Posterior vena cava (tissue), 2 donors: ENCODE measurements at places on chromosomes 1 and 21. TPM values are rescaled to one million over a fixed set of nuclear protein-coding genes. Genes with fewer than 3 reads are reported as not detected.

Gene CCDC27
- total RNA-seq, result not detected

Gene ITLN2
- not detected for total RNA-seq

Gene SELE
- total RNA-seq, result 1.1 TPM

Gene UBE2U
- not detected for total RNA-seq

Gene RXRG
- total RNA-seq, result 0.52 TPM

Gene NBPF4
- total RNA-seq, result not detected

Gene MCOLN2
- 0.32 TPM for total RNA-seq

Gene LEPR
- total RNA-seq, result 27.7 TPM

Gene SLFNL1
- total RNA-seq, result 0.14 TPM

Gene CAPN8
- total RNA-seq, result not detected

Gene DTL
- total RNA-seq, result 1.2 TPM

Gene NAV1
- total RNA-seq, result 96.0 TPM

Gene TNFRSF1B
- 38.1 TPM for total RNA-seq

Gene PDZK1IP1
- 0.76 TPM for total RNA-seq

Gene ESRRG
- total RNA-seq, result 0.09 TPM

Gene GBP7
- not detected for total RNA-seq

Gene PPP1R15B
- 45.7 TPM for total RNA-seq

Gene FCAMR
- not detected for total RNA-seq

Gene UBXN10
- total RNA-seq, result 0.60 TPM

Gene KLHDC9
- total RNA-seq, result 4.2 TPM

Gene NHLH1
- 0.14 TPM for total RNA-seq

Gene UMODL1
- not detected for total RNA-seq

Gene MIXL1
- total RNA-seq, result not detected

Gene F13B
- total RNA-seq, result not detected

Gene PRR9
- not detected for total RNA-seq

Gene FNBP1L
- total RNA-seq, result 11.3 TPM

Gene KRTAP19-3
- total RNA-seq, result not detected

Gene TCHH
- 0.23 TPM for total RNA-seq

Gene TRNP1
- 10.7 TPM for total RNA-seq

Gene ESPN
- total RNA-seq, result not detected

Gene GJA4
- total RNA-seq, result 21.8 TPM

Gene OR2T29
- total RNA-seq, result not detected

Gene PTPN22
- 3.9 TPM for total RNA-seq

Gene S100A12
- total RNA-seq, result 34.4 TPM

Gene PRELP
- 172 TPM for total RNA-seq

Gene MYBPH
- not detected for total RNA-seq

Gene CLCA4
- total RNA-seq, result not detected

Gene SPRR1A
- not detected for total RNA-seq

Gene MIA3
- total RNA-seq, result 60.9 TPM

Gene AGMAT
- 0.14 TPM for total RNA-seq

Gene PLEKHA6
- total RNA-seq, result 13.3 TPM

Gene TEDDM1
- total RNA-seq, result not detected

Gene AMY1C
- total RNA-seq, result not detected

Gene C1orf116
- total RNA-seq, result not detected

Gene SLC1A7
- 1.7 TPM for total RNA-seq
